ENCODE measurements at places on chromosomes 7 and 10.

DNA sequence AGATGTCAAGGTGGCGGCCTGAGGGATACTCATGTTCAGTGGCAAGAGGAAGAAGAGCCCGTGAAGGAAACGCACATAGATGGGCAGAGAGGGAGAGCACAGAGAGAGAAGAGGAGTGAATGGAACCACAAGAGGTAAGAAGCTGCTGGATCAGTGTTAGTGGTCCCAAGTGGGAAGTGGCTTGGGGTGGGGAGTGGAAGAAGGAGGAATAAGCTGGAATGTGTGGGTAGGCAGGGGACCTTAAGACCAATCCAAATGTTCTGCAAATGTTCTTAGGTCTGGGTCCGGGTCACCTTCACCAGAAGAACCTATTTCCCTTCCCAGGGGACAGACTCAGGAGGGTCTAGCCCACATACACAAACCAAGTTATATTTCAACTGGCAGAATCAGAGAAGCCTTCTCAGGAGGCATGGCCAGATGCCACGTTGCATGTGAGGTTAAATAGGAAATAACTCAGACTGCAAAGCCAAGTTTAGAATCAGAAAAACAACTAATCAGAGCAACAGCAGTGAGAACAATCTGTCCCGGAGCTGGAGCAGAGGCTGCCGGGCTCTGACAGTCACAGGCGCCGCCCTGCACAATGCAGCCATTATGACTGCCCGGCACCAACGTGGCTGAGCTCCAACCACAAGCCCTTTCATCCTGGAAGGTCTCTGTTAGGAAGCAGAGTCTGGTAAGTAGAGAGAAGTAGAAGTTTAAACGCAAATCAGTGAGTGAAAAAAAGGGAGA lies 78.6 kb upstream of the ARMC3 start:
- no peak for DNase-seq

GRCh38 chr7:20839987-20840386 lies 53.3 kb upstream of the SP8 start:
- DNase-seq: no peak

DNA sequence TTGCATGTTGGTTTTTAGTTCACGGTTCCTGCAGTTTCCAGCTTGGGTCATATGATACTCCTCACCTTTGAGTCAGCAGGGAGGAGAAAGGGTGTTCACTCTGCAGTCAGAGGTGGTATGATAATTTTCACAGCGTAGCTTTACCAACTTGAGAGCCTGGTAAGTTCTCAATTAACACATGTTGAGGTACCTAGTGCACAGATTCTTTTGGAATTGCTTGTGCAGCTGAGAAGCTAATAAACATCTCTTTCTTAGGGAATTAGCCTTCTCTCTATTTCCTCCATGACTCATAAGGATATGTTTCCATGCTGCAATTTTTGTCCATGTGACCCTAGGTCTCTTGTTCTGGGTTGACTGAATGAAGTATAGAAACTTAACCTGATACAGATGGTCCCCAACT lies 166.6 kb downstream of the KIF20B start:
- DNase-seq: no peak

- DNase-seq: no peak
These were observed 35.5 kb downstream of the GPR22 start for GRCh38 chr7:107505362-107505761.

- no peak for DNase-seq
These were observed 3.3 kb downstream of the GRK5 start for GRCh38 chr10:119210633-119211032.

Data from stimulated activated CD4-positive, alpha-beta T cell treated with anti-CD3 and anti-CD28 coated beads, TNF-alpha, amount 100 ng/mL, for 1 hour (primary cell).